ENCODE measurements at places on chromosomes 13 and 19.

- no peak for DNase-seq
Measured at GRCh38 chr13:51978796-51979556, 32.3 kb downstream of the ATP7B start.

GRCh38 chr13:96104516-96104915, 14.6 kb downstream of the HS6ST3 start:
- DNase-seq: no peak

DNA sequence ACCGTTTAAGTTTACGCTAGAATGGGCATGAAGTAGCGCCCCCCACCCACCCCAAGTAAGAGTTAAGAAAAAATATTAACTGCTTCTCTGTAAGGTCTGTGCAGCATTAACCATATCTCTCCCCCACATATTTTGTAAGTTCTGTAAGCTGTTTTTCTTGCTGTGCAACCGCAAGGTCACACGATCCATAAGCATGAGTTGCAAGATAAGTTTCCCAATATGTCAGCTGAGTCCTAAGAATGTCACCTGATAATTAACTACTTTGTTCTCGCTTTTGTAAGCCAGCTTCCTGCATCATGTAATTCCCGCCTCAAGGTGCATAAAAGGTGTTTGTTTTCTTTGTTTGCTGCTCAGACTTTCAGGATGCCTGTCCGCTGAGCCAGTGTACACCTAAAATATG, 187.0 kb downstream of the MYO16 start:
- DNase-seq: no peak

DNA sequence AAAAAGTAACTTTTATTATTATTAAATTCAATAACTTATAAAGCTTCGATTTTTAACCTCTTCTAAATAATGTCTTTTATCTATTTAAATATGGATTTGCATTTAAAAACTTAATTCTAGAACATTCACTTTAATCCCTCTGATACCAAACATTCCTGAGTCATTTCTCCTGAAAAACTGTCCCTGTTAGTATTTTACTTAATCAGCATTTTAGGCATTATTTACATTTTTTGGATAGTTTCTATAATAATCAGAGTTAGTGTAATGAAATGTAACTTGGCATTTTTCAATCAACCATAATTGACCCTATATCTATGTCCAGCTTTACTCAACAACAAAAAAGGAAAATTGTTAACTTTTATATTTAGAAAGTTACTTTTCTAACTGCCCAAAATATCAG, 428.1 kb downstream of the PCDH17 start:
- no peak for DNase-seq

DNA sequence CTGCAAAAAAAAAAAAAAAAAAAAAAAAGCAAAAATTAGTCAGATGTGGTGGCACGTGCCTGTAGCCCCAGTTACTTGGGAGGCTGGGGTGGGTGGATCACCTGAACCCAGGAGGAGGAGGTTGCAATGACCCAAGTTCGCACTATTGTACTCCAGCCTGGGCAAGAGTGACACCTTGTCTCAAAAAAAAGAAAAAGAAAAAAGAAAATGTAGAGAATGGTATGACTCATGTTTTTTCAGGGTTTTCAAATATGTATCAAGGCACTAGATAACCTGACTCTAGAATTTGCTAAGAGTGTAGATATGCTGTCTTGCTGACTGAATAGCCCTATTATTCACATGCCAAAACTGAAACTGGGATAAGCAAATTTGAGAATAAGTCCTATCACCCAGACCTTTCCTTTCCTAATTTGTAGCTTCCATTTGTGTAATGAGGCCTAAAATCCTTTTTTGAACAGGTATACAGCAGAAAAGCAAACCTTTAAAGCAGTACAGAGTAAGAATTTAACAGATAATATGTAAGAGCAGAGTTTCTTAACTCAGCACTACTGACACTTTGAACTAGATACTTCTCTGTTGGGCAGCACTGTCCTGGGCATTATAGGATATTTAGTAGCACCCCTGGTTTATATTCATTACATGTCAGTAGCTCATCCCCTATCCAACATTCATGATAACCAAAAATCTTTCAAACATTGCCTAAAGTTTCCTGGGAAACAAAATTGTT, 108.6 kb downstream of the ELF1 start:
- no peak for DNase-seq

DNA sequence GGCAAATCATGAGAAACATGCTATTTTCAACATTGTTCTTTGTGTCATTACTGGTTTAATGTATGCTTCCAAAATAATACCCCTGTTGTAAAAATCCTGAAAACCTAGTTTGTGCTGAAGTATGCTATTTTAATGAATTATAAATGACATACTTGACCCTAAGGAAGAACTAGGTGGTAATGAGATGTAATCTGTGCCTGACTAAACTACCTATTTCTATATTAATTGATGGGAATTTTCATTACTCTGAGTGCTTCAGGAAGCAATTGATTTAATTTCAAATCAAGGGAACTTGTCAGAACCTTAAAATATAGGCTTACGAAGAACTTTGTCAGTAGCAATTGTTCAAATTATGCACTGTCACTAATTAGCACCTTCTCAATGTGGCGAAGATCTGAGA, 1005.6 kb upstream of the SLC10A2 start:
- DNase-seq: no peak

DNA sequence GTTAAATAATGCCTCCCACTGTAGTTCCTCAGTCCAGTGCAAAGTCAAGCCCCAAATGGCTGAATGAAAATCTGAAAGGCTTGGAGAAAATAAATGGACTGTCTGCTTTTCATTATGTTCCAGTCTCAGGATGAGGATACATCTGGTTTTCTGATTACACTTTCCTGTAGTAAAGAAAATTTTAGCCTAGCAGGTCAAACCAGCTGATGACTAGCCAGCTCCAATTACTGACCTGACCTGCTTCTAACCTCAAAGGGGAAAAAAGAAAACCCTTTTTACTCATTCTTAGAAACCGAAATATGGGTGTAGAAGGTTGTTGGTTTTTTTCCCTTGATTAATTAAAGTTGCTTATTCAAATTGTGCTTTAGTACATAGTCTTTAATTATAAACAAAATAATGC, 418.4 kb downstream of the EFNB2 start:
- no peak for DNase-seq

- no peak for DNase-seq
Measured at GRCh38 chr13:27593267-27593666, 27.1 kb downstream of the LNX2 start.

DNA sequence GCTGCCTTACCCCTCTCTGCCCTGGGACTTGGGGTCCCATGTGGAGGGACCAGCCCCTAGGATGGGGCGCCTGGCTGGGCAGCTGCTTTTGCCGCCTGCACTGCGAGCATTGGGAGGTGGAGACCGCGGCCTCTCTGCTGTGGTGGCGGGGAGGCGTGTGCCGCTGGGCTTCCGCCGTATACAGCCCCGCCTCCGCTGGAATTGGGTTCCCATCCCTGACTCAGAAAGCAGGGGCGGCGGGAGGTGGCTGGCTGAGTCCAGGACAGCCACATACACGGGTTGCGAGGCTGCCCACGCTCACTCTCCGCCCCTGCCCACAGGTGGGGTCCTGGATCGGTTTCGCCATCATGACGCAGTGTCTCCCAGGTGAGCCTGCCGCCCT, 6.6 kb downstream of the NDUFB7 start:
- DNase-seq: no peak
